ENCODE measurements at places on chromosomes 2 and 18.

DNA sequence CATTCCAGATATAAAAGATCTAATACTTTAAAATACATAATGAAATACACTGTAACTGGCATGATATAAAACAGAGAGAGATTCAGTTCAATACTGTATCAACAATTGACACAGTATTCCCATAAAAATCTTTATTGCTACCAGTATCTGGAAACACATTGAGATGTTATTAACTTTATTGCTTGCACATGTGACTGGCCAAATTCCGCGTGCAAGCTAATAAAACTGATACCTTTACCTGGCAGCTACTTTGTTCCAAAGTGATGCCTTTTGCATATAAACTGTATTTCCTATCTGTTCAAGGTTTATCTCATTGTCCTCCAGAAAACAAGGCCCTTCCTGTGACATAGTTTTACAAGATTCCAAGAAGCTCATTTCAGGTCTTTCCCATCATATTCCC, 15.4 kb upstream of the REG1B start:
- DNase-seq, result no peak

DNA sequence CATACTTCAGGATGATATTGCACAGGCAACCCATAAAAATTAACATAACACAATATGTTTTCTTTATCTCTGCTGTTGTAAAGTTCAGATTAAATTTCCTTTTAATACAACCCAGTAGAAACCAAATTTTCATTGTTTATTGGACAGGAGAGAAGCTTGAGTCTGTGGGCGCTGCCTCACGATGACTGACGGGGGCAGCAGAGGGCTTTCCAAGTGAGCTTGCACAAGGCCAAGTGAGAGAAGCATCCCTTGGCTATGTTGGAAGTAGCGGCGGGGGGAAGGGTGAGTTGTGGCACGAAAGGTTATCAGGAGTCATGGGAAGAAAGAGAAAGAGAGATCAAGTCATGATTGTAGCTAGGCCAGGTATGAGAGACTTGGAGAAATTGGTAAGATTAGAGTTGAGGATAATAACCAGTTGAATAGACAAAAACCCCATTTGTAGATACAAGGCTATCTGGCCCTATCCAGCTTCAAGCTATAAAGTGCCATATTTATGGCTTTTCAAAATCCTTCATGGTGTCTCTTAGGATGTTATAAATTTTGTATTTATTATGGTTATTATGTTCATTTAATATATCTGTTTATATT, 413.7 kb upstream of the FAM98A start:
- DNase-seq, result peak; percentile 55

- no peak for DNase-seq
These were observed 60.4 kb upstream of the SLC8A1 start for GRCh38 chr2:40512256-40512655.

GRCh38 chr2:62475172-62476011, 30.6 kb downstream of the TMEM17 start:
- DNase-seq, result no peak

GRCh38 chr18:43482600-43482999, 205.3 kb upstream of the SYT4 start:
- no peak for DNase-seq

- peak; percentile 20 for DNase-seq
These were observed 225.5 kb downstream of the AGAP1 start for GRCh38 chr2:235719146-235719942.

DNA sequence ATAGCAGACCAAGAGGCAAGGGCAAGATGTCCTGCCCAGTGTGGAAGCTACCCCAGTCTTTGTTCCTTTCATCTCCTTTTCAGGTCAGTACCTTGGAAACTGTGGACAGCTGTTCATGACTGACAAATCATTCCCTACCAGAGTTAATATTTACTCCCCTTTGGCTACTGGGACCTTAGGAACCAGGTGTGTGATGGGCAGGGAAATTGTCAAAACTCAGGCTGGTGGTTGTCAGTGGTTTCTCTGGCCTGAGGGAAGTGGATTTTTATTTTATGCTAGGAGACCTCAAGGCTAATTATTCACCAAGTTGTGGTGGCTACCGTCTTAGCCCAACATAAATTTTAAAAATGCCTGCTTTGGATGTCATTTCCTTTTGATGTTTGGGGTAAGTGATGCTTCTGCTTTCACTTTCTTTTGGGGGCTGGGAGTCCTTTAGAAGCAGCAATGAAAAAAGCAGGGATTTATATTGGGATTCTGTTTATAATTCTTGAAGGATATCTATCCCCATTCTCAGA, 119.3 kb downstream of the SETBP1 start:
- DNase-seq, result no peak

DNA sequence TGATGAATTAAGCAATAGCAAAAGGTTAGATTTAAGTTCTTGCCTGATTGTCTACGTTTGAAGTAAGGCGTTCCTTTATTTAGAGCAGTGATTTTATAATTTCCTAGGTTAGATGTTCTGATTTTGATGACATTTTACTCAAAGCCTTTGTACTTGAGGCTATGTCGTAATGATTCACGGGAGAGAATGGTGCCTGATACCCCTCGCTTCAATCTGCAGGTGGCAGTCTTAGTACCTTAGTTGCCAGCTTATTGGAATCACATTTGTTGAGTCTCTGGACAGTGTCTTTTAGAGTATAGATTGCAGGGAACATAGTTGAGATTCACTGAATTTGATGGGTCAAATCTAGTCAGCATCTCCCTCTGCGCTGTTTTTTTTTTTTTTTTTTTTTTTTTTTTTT, 89.5 kb downstream of the BIRC6 start:
- DNase-seq, result no peak

DNA sequence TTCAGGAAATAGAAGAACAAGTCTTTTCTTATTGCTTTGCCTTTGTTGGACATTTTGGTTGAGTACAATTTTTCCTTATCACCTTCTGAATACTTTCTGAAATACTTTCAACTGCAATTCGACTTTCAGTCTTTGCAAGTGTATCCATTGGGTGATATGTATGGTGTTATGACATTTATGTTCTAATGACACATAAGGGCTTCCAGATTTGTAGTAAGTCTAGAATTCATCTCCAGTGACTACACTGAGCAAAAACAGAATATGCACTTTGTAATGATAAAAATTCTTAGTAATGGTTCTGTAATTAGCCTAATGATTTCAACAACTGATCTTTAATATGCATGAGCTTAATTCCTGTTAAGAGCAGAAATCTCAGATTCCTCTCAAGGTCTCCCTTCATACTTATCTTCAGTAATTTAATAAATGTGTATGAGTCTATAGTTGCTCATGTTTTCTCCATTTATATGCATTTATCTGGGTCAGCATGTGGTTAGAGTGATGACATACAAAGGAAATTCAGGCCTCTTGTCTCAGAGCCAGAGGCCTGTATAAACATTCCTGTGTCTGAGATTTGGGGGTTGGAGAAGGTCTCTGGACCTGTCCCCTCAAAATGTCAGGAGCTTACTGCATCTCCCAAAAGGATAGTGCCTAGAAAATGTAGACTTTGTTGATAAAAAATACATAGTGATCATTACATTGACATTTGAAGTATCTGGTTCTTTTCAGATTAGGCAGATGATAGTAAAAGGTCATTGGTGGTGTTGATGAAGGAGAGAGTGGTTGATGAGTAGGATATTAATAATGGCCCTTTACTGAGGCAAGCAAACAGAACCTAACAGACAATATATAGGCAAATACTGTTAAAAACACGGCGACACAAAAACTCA, 114.9 kb downstream of the QPCT start:
- DNase-seq, result peak; percentile 82

DNA sequence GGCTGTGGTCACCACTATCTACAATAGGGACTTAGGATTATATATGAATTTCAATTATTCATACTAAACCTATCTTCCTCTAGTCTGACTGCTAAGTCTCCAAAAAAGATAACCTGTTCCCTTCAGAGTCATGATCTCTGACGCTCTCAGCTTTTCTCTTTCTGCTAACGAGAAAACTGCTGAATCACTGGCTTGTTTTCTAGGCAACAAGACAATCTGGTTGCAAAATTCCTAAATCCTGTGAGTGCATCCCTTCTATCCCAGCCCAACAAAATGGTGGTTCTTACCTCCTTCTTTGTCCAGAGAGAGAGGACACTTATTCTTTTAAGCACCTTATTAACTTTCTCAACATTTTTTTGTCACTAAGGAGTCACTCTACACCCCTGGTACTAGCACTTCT, 312.3 kb upstream of the PKDCC start:
- no peak for DNase-seq

- peak; percentile 12 for DNase-seq
These were observed 474.8 kb downstream of the METTL4 start for GRCh38 chr18:2096551-2096950.

DNA sequence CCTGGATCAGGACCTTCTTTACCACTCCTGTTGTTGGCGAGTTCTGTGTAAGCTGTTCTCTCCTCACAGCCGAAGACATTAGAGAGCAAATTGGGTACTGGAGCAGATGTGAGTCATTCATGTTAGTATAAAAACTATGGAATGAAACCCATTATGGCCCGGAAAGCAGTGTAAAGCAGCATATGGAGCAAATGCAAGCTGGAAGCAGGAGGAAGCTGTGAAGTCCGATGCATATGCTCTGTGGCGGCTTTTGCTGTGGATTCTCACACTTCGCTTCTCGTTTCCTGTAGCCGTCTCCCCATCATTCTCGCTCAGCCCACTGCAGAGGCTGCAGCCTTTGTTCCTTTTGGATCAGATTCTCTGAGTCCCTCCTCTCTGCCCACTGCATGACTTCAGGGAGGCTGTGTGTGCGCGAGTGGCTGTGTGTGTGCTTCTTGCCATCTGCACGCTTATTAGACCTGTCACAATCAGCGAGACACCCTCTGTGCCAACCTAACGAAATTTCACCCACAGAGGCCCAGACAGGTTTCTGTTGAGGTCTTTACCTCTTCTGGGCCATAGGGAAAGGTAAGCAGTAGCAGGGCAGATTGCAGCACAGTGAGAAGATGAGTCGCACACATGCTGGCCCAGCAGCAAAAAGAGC, 3.3 kb upstream of the GALNT14 start:
- no peak for DNase-seq

DNA sequence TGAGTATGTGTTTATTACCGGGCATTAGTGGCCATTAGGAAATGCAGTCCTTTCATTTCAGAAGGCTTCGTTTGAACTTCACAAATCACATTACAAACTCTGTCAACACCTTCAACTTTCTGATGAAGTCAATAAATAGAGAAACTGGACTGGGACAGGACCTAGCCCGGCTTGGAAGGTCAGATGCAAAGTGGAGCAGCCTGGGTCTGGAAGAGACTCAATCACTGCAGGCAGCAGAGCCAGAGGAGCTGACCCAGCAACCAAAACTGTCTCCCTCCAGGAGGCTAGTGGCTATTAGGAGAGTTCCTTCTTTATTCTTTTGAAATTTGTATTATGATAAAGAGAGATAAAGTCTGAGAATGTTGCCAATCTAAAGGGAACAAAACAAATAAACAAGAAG, 167.2 kb upstream of the SPOPL start:
- no peak for DNase-seq

- peak; percentile 23 for DNase-seq
These were observed 162.5 kb downstream of the RAD51AP2 start for GRCh38 chr2:17355608-17356329.

DNA sequence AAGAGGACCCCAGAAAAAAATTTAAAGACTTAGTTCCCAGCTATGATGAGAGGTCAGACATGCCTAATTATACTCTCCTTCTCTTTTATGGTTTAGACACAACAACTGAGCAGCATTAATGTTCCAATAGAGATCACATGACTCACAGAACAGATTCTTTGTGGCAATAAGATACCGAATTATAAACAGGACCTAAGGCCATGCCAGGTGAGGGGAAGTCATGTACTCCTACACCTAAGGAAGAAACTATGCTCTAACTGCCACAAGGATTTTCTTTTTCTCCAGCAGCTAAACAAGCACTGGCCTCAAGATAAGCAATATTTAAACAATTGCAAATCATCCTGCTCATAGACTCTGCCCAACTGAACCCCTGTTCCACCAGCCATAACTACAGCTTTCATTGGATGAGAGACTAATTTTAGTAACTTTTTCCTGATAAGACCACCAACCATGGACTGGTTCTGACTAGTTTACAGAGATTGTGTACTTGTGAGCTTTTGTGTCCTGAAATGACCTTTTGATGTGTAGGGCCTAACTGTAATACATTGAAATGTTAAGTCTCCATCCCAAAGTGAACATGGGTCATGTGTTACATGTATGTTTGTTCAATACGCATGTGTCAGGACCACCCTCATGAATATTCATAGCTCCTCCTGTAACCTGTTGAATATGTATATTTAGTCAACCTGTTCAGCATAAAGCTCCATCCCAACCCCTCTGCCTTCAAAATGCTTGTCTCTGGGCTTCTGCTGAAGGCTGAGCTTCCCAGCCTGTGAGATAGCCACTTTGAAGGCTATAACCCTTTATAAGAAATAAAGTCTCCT, 21.6 kb upstream of the NFE2L2 start:
- no peak for DNase-seq

DNA sequence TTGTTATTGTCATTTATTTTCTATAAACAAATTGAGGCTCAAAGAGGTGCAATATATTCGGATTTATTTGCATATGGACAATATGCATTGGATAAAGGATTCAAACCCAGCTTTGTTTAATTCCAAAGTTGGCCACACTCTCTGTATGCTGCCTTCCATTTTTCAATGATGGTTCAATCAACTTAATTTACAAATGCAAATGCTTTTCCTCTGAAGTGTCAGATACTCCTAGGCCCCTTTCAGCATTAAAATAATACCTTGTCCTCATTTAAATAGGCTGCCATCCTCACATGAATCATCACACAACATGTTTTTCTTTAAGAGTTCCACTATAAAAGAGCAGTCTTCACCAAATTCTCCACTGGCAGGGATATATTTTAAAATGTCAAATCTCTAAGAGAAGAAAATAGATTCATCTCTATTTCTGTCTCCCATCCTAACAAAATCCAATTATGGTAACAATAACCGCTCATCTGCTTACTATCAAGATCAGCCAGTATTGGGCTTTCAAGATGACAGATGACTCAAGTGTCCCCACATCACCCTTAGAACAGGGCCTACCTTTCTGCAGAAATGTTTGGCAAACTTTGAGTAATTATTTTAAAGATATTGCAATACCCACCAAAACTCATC, 114.8 kb downstream of the SCG2 start:
- peak; percentile 44 for DNase-seq

DNA sequence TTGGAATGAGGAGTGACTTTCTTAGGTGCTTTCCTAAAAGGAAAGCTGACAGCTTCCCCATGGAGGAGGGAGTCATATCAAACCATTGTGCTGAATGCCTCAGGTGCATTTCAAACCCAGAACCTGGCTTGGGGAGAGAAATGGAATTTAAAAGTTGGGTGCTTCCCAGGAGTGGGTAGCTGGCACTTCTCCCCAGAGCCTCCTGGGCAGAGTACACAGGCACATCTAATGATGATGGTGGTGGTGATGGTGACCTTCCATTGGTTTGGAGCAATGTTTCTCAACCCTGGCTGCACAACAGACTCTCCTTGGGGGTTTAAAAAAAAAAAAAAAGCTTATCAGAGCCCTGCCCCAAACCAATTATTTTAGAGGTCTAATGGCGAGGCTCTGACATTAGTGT, 8.3 kb downstream of the FOSL2 start:
- no peak for DNase-seq

DNA sequence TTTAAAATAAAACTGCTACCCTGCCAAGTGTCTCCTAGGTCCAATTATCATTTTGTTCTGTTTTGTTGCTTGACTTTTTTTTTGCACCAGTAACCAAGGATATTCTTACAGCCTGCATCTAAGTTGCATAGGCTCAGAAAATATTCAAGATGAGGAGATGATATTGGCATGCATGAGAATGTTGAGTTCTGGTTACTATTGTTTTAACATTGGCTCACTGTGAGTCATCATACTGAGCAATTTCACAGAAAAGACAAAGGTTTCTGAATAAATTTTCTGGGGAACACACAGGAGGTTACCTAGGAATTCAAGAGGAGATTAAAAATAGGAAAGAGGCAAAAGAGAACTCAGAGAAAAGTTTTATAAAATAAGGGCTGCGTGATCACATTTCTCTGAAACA, 84.8 kb upstream of the POU3F3 start:
- peak; percentile 8 for DNase-seq

All from fibroblast of lung (primary cell).